Activated CD4-positive, alpha-beta T cell treated with anti-CD3 and anti-CD28 coated beads for 24 hours (primary cell): ENCODE measurements at places on chromosomes 1 and 21.

DNA sequence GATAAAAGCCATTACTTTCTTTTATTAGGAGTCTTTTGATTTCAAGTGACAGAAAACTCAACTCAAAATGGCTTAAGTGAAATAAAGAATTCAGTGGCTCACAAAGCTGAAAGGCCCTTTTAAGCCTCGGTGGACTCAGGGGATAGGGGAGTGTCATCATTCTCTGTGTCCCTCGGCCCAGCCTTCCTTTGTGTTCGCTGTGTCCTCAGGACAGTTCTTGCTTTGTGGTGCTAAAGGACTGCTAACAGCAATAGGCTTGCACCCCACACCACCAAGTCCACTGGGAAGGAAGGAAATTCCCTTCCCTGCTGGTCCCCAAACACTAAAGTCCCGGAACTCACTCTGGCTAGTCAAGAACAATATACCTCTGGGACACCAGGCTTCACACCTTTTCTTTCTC, 129.2 kb downstream of the NTPCR start:
- DNase-seq = no peak

DNA sequence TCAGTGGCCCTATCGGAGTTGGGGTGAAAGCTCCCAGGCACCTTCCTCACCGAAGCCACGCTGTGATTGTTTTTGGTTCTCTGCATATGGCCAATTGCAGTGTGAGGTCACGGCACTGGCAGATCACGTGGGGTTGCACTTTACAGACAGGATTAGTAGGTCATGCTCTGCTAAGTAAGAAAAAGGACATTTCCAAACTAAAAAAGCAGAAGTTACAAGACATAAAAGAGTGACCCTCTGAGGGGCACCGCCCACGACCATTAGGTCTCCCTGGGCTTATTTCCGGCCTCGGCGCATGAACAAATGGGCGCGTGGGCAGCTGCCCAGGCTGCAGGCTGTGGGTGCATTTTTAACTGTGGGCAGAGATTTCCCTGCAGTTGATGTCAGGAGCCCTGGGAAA, 2.0 kb downstream of the CAPN9 start:
- no peak for DNase-seq

GRCh38 chr1:236645016-236645680, 40.8 kb upstream of the HEATR1 start:
- no peak for DNase-seq

DNA sequence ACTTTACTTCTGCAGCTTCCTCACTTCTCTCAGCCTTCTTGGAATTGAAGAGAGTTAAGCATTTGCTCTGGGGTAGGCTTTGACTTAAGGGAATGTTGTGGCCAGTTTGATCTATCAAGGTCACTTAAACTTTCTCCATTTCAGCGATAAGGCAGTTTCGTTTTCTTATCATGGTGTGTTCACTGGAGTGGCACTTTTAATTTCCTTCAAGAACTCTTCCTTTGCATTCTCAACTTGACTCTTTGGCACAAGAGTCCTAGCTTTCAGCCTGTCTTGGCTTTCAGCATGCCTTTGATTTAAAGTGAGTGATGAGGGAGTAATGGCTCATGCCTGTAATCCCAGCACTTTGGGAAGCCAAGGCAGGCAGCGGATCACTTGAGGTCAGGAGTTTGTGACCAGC, 38.7 kb downstream of the HS2ST1 start:
- DNase-seq = no peak

DNA sequence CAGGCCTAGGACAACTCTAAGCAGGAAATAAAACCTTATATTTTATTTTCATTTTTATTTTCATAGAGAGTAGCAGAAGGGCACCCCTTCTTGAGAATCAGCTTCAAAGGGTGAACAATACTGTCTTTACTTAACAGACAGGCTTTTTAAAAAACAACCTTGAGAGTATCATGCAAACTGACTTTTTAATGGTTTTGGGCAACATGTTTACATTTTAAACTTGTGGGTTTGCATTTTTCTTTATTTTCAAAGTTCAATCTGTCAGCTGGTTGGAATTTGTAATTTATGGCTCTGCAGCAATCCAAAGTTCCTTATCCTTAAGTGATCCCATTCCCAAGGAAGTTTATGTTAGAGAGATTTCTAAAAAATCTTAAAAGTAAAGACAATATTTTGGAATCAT, 392.3 kb upstream of the ADAMTS5 start:
- no peak for DNase-seq

GRCh38 chr1:214004014-214004413, 16.2 kb downstream of the PROX1 start:
- no peak for DNase-seq

DNA sequence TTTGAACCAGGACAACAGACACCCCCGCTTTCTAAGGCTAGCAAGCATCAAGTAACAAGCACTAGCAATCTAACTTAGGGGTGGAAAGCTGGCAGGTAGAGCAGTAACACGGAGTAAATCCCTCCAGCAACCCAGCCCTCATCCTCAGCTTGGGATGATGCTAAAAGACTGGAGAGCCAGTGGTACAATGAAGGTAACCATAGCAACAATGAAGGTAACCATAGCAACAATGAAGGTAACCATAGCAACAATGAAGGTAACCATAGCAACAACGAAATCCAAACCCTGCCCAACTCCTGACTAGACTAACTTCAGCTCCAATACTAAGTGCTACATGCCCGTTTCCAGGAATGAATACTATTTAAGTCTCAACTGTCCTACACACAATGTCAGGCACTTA, 22.2 kb upstream of the EIF4G3 start:
- no peak for DNase-seq

DNA sequence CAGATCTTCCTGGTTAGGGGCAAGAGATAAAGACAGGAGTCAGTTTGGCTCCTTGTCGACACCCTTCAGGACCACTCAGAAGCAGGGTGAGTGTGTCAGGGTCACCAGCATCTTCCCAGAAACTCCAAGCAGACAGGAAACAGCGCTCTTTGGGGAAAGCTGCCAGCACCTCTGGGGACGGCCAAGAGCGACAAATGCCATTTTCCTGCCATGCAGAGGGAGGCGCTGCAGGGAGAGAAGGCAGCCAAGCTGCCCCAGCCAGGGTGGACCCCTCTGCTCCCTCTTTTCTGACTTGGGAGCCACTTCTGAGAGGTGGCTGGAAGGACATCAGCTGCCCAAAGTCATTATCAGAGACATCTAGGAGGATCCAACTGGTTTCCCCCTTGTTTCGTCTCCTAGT, 29.0 kb downstream of the SIM2 start:
- no peak for DNase-seq

DNA sequence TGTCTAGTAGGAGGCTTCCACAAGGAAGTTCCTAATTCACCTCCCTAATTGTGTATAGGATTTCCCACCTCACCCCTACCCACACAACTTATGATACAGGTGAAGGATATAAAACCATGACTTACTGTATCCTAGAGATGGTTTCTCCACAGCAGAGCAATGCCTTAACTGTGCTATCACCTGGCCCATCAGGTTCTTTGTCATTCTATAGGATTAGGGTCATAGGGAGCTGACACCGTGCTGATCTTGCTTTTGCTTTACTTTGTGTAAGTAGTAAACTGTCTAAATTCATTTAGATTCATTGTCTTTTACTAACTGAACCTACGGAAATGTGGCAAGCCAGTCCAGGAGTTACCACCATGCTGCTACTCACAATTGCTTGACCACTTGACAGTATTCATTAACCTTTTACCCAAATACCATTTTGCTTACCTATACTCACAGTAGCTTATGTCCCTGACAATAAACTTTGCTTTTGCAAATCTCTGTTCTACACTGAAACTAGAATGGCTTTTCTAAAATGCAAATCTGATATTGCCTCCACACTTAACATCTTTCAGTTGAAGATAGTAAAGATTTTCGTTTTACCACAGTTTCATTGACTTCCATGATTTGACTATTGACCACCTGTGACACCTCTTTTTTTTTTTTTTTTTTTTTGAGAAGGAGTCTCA, 147.6 kb downstream of the IFI44 start:
- DNase-seq = no peak

DNA sequence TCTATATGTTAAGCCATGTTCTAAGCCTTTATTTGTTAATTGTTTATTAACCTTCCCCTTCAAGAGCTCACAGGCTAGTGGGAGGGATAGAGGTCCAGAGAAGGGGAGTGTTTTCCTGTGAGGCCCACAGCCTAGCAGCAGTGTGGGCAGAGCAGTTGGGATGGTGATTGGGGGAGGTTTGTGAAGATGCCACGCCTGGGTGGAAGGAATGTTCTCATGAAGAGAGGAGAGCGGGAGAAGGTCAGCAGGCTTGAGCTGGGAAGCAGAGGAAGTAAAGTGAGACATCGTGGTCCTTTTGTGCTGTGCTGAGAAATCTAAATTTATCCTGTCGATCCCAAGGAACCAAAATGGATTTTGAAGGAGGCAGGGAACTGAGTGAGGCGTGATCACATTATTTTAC, 42.6 kb downstream of the TRAPPC10 start:
- no peak for DNase-seq

DNA sequence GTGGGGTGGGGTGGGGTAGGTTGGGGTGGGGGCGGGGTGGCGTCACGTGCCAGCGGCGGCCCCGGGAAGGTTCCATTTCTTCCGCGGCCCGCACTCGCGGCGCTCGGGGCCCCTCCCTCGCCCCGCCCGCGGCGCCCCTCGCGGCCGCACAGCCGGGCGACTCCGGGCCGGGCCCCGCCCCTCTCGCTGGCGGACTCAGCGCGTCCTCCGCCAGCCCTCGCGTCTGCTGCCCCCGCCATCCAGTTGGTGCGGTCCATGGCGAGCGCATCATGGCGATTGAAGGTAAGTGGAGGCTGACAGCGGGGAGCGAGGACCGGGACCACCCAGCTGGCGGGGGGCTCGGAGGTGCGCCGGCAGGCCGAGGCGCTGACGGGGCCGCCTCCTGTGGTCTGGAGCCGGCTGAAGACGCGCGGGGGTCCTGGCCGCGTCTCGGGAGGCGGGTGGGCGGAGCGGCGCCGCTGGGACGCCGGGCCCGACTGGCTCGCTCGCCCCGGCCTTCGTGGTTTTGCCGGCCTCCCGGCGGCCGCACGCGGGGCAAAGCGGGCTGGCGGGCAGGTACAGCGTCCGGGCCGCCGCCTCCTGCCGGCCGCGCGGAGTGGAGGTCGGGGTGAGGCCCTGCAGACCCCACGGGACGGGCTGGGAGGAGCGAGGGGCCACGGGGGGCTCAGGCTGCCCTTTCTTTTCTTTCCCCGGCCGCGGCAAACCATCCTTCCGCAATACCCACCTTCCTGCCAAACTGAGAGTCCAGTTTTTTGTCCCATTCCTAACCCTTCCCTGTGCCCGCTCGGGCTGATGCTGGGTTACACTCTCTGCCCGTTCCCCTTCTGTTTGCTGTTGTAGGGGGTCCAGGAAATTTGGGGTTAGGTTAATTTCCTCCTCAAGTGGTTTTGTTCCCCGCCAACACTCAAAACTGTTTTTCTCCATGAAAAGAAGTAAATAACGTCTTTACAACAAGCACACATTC, at the start of gene SYT14:
Gene SYT14, plus strand, starts transcription at position 222 of the 964 bp plus-strand sequence. Its CDS starts 48 bp downstream, at position 270.
- no peak for DNase-seq

- no peak for DNase-seq
Measured at GRCh38 chr1:81801651-81802456, 1.1 kb downstream of the ADGRL2 start.

GRCh38 chr1:170668209-170669106, 4.5 kb downstream of the PRRX1 start:
- DNase-seq = no peak

DNA sequence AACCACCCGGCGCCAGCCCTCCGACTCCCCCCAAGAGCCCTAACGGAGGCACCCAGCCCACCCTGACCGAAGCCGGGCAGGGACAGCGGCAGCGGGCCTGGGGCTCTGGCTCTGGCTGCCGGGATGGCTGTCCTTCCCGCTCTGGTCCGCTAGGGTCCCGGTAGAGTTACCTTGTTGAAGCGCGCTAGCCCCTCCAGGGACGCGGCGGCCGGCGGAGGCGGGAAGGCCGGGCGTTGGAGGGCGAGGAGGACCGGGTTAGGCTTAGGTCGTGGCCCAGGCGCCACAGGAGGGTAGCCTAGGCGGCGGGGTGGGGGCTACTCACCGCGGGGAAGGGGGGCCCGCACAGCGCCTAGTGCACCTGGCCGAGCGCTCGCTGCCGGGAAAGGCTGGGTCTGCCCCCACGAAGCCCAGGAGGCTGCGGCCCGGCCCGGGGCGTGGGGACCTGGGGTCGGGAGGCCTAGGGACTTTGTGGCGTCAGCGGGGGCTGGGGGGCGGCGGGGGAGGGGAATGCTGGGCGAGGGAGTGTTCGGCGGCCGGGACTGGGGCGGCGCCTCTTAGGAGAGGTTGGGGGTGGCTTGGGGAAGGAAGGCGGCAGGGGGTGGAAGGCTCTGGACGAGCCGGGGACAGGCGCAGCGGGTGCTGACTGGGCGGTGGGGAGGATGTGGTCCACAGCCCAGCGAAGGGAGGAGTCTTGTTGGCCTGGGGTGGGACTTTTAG, at the start of gene TRIM17:
Gene TRIM17, minus strand, starts transcription at position 645 of the 717 bp plus-strand sequence. CDS start 1,789 bp downstream, outside the sequence.
- DNase-seq = no peak

DNA sequence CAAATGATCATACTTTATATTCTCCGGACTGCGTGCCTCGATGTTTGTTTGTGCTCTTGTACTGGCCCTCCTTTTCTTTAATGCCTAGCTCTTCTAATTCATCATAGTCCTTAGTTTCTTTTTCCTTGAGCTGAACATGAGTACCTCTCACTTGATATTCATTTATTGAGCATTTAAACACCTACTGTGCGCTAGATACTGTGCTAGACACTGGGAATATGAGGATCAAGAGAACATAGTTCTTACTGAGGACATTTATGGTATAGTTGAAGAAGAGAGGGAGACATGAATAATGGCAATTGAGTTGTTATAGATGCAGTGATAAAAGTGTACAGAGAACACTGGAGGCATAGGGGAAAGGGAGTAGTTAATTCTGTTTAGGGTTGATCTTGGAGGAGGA, 22.0 kb downstream of the SUCO start:
- no peak for DNase-seq

- no peak for DNase-seq
Measured at GRCh38 chr1:226867461-226868054, 2.9 kb upstream of the PSEN2 start.

DNA sequence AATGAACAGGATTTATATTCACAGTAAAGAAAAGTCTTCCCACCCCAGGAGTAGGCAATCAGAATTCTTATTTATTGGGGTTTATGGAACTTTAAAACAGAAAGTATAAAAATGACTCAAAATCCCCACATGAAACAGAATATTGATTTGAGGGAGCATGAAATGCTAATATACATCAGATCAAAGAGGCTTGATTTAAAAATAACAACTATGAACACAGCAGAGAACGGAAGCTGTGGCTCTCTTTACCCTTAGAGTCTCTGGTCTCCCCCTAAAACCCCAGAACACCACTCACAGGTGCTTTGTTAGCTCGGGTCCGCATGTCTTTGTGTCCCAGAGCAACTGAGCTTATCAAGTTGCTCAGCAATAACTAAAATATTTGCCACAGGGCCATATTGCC, 31.2 kb upstream of the FASLG start:
- no peak for DNase-seq

DNA sequence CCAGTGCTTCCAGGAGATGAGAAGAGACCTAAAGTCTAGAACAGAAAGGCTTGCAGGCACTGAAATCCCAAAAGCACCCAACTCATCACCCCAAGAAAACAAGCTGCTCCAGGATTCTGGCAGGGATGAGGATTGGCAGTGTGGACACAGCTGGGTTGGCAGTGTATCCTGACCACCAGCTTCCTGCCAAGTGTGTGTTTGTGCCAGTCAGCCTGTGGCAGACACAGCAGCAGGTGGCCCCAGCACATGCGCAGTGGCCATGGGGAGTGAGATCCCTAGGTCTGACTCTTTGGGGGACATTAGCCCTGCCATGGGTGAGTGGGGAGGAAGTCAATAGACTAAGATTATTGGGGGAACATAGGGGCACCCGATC, 8.7 kb upstream of the SNAPIN start:
- no peak for DNase-seq
